ENCODE measurements at places on chromosomes 12 and 14.

- DNase-seq = no peak
Observed at GRCh38 chr12:107344035-107344808, 250.9 kb upstream of the CRY1 start.

DNA sequence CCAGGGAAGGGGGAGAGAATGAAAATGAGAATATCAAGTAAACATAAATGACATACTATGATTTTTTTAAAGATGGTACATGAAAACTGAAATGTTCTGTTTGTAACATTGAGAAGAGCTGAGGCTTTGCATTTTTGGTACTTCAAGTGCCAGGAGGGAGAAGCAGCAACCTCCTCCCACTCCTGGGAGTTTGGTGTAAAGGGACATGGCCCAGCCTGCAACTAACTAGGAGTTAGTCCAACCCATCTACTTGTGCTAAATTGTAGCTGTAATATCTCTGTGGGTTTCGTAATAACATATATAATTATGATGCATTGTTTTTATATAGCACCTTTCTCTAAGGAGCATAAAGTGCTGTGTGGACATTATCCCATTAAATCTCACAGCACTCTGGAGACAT is 517.5 kb downstream of the NELL2 start:
- no peak for DNase-seq

GRCh38 chr14:71135911-71136310 is 228.7 kb downstream of the PCNX1 start:
- DNase-seq = no peak

DNA sequence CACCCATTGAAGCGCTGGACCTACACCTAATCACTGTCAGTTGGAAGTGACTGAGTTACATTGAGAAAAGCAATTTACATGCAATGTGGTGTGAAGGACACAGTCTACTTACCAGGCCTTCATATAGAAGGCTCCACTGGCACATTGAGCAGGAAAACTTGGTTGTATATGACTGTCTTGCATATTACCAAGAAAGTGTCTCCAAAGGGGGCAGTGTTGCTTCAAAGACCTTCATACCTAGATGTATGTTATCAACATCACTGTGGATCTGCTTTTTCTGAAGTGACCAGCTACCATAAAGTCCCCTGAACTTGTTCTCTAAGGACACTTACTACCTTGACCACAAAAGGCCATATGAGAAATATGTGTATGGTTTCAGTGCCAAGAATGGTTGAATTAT is 64.1 kb downstream of the NELL2 start:
- DNase-seq = no peak

- DNase-seq = no peak
Observed at GRCh38 chr14:85428926-85429325, 101.0 kb upstream of the FLRT2 start.

GRCh38 chr14:45680531-45680930 is 427.5 kb upstream of the MIS18BP1 start:
- no peak for DNase-seq

DNA sequence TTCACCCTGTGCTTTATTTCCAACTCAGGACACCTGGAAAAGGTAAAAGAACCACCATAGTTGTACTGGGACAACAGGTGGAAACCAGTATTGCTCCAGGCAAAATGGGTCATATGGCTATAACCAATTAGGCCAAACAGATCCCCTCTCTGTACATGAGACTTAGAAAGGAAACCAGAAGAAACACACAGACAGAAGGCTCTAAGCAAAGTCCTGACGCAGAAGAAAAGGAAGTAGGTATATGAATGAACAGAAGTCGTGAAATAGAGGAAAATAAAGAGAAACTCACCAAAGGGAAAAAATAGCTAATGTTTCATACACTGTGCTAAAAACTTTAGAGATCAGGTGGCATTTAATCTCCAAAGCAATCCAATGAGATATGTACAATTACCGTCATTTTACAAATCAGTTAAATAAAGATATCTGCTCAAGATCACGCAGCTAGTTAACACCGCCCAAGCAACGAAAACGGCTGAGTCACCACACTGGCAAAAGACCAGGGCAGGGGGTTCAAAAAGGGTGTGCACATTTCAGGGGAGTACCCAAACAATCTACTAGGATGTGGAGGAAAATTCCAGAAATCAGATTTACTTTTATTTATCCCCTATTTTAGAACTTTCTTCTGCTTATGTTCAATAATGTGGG is 82.3 kb downstream of the ITPR2 start:
- no peak for DNase-seq

DNA sequence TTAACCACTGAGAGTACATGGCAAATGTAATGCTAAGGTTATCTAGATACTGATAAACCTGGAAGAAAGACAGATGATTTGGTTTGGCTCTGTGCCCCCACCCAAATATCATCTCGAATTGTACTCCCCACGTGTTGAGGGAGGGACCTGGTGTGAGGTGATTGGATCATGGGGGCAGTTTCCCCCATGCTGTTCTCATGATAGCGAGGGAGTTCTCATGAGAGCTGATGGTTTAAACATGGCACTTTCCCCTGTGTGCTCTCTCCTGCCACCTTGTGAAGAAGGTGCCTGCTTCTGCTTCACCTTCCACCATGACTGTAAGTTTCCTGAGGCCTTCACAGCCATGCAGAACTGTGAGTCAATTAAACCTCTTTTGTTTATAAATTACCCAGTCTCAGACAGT is 14.2 kb downstream of the NOXRED1 start:
- no peak for DNase-seq

DNA sequence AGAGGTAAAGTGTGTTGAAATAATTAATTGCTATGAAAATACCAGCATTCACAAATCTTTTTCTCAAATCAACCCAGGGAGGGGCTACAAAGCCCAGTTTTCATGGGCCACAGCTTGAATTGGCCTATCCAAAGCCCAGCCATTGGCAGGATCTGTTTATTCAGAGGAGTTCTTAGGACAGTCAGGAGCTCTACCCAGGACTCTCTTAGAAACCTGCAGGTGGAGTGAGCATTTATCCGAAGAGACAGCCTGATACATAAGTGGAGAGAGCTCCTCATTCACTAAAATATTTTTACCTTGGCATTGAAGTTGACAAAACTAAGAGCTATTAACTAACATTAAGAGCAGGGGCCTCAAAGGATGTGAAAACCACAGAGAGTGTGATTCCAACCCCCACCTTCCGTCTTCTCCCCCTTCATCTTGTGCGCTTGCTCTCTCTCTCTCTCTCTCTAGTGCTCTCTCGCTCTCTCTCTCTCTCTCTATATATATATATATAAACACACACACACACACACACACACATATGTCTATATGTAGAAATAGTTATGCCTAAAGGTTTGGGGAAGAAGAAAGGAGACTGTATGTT is 315.5 kb downstream of the SNAPC1 start:
- DNase-seq = no peak

DNA sequence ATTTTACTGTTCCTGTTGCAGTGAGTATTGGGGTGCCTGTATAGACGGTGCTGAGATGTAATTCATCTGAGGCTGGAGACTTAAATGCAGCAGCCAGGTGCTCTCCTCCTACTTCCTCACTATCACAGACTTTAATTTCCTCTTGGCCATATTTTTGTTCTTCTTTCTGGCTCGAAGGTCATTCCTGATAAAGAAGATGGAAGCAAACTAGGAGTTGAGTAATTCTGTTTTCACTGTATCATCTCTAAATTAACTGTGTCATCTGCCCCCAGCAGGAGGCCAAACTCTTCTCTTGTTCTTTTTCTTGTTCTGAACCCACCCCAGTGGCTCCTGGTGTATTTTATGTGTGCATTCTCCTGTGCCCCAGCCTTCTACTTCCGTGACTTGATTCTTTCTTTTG is 141.7 kb upstream of the ARHGAP5 start:
- no peak for DNase-seq

GRCh38 chr12:26112703-26113147 is 12.1 kb downstream of the BHLHE41 start:
- no peak for DNase-seq
